ENCODE measurements at places on chromosomes 7 and 10.

DNA sequence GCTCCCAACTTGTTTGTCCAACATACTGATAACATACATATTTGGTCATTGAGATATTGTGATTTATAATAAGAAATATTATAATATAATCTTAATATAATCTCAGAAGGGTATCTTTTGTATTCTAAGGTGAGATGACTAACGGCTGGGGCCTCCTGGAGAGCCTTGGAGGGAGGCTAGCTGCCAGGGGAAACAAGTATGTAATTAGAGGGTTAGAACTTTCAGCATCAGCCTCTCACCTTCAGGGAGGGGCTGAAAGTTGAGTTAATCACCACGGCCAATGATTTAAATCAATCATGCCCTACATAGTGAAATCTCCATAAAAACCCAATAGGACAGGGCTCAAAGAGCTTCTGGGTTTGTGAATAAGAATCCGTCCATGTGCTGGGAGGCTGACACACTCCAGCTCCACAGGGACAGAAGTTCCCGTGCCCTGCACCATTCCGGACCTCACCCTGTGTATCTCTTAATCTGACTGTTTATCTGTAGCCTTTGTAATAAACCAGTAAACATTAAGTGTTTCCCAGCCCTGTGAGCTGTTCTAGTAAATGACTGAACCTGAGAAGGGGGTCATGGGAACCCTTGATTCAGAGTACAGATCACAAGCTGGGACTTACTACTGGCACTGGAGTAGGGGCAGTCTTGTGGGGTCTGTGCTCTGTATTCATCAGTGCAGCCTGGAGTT, 86.3 kb upstream of the STEAP1B start:
- no peak for DNase-seq

DNA sequence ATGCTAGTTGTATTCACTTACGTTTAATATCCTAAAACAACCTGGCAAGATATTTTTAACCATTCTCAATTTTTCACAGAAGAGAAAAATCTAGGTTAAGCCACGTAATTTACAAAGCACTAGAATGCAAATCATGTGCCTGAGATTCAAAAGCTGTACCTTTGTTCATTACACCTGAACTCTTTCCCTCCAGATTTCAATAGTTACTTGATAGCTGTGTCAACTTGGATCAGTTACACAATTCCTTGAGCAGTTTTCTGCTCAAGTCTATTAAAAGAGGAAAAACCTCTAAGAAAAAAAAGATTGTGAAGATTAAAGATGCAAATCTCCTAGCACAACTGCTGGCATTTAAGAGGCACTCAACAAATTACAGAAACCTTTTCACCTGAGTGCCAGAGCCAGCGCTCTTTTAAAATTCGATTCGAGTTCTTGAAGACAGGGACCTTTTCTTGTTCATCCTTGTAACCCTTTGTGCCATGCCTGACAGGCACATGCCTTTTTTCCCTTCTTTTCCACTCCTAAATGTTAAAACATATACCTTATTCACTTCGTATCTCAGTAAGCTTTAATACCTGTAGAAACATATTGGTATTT, 886 bp downstream of the NSUN6 start:
- no peak for DNase-seq

GRCh38 chr7:79302293-79302692, 151.2 kb downstream of the MAGI2 start:
- DNase-seq, result no peak

GRCh38 chr10:14779001-14779651, 4.4 kb upstream of the FAM107B start:
- DNase-seq, result no peak

DNA sequence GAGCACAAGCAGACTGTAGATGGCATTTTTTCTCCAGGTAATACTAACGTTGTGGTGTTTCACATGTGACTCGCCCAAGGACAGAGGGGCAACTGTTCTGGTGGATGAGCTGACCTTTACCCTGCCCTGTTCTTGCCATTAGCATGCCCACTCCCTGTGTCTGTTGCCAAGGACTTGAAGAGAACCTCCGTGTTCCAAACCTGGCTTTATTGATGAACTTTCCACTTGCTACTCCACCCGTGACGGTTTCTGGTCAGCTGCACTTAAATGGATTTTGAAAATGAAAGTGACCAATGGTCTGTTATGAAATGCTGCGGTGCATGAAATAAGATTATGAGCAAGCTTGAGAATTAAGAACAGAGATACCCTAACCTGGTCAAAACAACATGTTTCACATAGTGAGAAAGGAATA, 30.4 kb downstream of the LRRC4 start:
- DNase-seq, result peak; percentile 60

- DNase-seq, result no peak
Observed at GRCh38 chr7:158431941-158432347, 155.7 kb downstream of the PTPRN2 start.
